NCI-H1105 (cell line): ENCODE measurements at places on chromosomes 3 and 15.

DNA sequence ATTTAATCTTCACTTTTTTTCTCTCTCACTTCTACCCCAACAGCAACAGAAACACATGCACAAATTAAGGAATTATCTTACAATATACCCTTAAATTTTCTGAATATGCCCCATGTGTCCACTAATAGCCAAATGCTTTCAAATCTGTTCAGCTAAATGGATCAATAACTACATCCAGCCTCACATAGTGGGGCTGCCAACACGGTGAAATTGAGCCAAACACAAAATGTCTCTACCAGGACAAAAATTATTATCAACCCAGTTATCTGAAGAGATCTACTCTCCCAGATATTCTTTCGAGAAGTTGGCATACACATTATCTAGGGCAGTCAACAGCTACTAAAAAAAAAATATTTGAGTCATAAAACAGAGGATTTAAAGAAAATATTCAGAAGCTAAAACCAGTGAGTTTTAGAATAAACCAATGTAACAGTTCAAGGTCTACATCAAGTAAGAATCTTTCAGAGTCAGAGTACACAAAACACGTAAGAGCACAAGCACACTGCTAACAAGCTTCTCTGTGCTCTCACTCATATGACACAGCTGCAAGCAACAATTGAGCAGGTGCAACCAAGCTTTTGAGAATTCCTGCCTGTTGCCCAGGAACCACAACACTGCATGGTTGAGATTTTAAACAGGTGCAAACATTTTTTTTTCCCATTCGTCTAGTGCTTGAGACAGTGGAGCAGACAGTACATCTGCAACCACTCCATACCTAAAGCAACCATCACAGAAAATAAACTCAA lies 247.7 kb downstream of the ZBTB20 start:
- peak; percentile 93 for DNase-seq

DNA sequence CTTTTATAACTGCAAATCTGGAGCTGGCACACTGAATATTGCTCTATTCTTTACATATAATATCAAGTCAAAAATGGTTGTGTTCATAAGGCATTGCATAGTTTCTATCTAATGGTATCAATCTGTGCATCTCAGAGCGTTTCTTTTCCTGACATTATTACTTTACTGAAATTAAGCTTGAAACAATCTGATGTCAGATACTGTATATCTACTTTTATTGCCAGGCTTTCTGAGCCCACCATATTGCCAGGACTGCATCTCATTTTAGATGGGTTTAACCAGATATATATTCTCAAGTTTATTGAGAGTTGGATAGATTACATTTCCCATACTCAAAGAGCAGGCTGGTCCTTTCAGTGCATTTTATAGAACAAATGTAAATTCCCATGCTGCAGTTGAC lies 122.7 kb upstream of the MEIS2 start:
- DNase-seq = no peak

- no peak for DNase-seq
Measured at GRCh38 chr15:69031013-69032001, 16.8 kb downstream of the NOX5 start.

GRCh38 chr15:33158366-33158765 lies 36.1 kb downstream of the FMN1 start:
- DNase-seq = no peak

GRCh38 chr15:63942486-63943365 lies 103.6 kb downstream of the DAPK2 start:
- peak; percentile 23 for DNase-seq

DNA sequence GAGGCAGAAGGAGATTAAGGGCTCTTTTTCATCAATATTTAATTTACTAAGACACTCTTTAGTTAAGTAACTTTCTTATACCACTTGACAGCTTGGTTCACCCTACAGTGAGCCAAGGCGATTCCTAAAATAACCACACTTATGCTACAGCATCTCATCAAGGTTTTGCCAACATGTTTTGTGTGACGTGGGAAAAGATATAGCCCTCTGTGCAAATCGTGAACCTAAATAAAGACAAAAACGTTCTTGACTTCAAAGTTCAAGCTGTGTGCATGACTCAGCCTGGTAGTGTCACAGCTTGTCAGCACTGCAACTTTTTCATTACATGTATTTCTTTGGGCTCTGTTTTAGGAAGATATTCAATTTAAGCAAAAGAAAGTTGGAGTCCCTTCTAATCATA lies 297.0 kb upstream of the EPHA3 start:
- DNase-seq = no peak

DNA sequence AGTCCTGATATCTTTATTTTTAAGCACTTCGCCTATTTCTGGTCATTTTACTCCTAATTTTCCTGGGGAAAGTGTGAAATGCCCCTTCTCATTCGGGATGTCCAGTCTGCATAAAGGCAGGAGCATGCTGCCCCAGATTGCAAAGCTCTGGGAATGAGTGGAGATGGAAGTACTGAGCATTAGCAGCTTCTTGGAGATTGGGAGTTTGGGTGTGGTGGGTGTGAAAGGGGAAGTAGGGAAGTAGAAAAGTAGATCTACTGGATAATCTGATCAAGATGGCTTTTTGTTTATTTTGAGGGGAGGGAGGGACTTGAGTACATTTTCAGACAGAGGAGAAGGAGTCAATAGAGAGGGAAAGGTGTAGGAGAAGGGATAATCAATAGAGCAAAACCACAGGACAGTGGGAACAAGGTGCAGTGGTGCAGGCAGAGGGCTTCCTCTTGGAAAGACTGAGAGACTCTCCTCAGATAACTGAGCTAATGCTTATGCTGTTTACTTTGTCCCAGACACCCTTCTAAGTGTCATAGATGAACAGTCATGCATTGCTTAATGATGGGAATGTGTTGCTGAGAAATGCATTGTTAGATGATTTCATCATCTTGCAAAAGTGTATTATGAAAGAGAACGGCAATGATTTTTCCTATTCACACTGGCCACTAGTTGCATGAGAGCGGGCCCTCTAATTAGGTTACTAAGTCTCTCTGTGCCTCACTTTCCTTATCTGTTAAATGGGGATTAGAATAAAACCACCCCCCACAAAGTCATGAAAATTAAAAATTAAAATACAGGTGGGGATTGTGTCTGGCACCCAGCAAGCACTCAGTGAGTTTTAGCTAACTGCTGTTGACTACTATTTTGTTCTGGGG lies 45.5 kb downstream of the PHLDB2 start:
- DNase-seq = no peak
